ENCODE measurements at places on chromosomes 13 and 19. TPM values are rescaled to one million over a fixed set of nuclear protein-coding genes. Genes with fewer than 3 reads are reported as not detected.

DNA sequence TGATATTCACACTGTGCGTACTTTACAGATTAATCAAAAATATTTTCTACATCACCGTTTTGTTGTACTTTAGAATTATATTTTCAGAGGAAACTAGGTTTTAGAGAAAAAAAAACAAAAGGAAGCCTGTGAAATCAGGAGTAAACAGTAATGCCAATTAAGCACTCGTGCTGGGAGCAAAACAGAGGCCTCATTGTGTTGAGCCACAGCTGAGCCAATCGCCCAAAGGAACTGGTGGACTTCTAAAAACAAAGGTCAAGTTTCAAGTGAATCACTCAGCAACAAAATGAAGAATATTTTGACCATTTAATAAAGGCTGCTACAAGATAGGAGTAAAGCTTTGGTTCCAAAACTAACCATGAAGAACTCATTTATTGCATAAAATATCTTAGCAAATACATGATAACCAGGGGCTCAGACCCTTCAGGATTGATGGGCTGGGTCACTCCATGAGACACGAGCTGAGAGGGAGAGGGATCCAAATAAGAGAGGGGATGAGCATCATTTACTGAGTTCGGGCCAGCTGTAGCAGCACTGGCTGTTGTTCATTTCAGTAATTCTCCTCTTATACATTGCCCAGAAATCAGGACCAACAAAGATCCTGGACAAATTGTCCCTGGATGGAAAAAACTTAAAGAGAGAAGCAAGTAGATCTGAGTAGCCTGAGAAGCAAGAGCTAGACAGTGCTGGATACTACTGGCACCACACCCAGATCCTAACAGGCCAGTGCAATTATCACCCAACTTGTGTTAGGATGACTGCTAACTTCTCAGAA is 8.3 kb upstream of the NALCN start:
- no peaks in the 10 kb centered on the region for H3K4me1 ChIP-seq
- no peak overlapping the region for H3K4me3 ChIP-seq
- H3K27me3 ChIP-seq, result no peaks in the 10 kb centered on the region
- no peak overlapping the region for H3K27ac ChIP-seq

GRCh38 chr19:2113439-2114211 is 16.9 kb downstream of the IZUMO4 start:
- H3K4me1 ChIP-seq, result no peaks in the 10 kb centered on the region
- H3K36me3 ChIP-seq, result peaks cover 38% of the 10 kb centered on the region
- peak overlapping the region; percentile 33 for H3K27ac ChIP-seq
- H3K4me3 ChIP-seq, result peak overlapping the region; percentile 16
- H3K27me3 ChIP-seq, result peaks cover 13% of the 10 kb centered on the region
- DNase-seq, result no peak

DNA sequence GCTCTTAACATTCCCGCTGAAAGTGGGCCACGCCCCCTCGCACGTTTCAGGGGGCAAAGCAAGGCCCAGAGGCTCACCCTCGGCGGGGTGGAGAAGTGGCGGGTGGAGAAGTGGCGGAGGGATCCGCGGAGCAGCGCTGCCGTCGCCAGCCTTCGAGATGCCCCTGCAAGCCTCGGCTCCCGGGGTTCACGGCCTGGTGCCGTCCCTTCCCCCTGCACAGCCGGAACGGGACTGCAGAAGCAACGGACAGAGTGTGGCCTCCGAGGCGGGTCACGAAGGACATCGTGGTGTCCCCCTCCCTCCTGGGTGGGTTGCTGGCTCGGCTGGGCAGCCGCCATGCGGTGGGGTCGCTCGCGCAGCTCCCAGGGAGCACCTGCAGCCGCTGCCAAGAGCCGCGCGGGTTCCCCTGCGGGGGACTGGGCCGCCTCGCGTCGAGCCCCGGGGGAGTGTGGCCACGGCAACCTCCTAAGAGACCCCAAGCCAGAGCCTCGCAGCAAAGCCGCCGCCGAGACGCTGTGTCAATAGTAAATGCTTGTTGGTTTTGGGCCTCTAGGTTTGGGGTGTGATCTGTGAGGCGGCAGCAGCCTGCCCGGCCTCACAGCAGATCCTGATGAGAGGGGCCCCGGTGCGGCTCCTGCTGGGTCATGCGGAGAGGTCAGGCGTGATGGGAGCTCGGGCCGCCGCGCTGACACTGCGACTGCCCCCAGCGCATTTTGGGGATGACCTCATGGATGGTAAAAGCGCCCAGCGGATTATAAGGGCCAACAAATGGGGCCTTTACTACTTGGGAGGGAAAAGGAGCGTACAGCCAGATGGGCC is 5.5 kb downstream of the TPGS1 start:
- peaks cover 22% of the 10 kb centered on the region for H3K36me3 ChIP-seq
- no peak for DNase-seq
- H3K4me3 ChIP-seq, result no peak overlapping the region
- peaks cover 21% of the 10 kb centered on the region for H3K27me3 ChIP-seq
- H3K27ac ChIP-seq, result no peak overlapping the region
- peaks cover 24% of the 10 kb centered on the region for H3K4me1 ChIP-seq

DNA sequence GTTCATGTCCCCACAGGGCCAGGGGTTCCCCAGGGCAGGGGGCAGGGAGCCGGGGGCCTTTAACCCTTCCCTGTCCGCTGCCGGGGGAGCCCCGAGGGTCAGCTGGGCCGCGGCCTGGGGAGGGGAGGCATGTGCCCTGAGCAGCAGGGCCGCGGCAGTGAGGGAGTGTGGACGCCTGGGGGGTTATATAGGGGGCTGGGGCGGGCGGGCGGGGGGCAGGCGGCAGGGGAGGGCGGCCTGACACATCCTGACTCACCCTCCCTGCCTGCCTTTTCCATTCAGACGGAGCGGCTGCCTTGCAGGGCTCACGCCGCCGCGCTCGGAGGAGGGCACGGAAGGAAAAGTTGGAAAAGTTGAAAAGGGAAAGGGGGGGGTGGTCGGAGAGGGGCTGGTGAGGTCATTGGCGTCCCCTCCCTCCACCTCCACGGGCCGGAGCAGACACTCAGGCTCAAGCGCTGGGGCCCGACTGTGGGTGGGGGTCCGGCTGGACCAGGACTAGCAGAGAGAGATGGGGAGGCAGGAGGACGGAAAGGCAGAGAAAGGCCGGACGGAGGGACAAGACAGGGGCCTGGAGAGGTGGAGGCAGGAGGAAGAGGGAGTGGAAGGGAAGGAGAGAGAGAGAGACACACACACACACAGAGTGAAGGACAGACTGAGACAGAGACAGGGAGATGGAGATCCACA is at the start of gene IL11:
Gene IL11, minus strand, starts transcription at position 159 of the 684 bp plus-strand sequence. Its CDS starts 153 bp downstream, at position 6.
- peaks cover 23% of the 10 kb centered on the region for H3K27me3 ChIP-seq
- peaks cover 8% of the 10 kb centered on the region for H3K4me1 ChIP-seq
- peak within 1 kb of the TSS; percentile 69 for H3K4me3 ChIP-seq
- peak within 1 kb of the TSS; percentile 57 for H3K27ac ChIP-seq
- DNase-seq, result no peak
- no peaks in the 10 kb centered on the region for H3K36me3 ChIP-seq

GRCh38 chr13:74114641-74115040 is 19.6 kb downstream of the KLF12 start:
- peaks cover 13% of the 10 kb centered on the region for H3K36me3 ChIP-seq
- H3K4me1 ChIP-seq, result peaks cover 9% of the 10 kb centered on the region
- no peak overlapping the region for H3K27ac ChIP-seq
- no peak for DNase-seq
- H3K4me3 ChIP-seq, result no peak overlapping the region

- H3K4me3 ChIP-seq, result no peak overlapping the region
- H3K27ac ChIP-seq, result no peak overlapping the region
- no peaks in the 10 kb centered on the region for H3K27me3 ChIP-seq
- no peak for DNase-seq
These were observed 1315.4 kb downstream of the EFNB2 start for GRCh38 chr13:105220063-105220462.

- DNase-seq, result no peak
- peaks cover 8% of the 10 kb centered on the region for H3K27me3 ChIP-seq
- no peak overlapping the region for H3K27ac ChIP-seq
- no peak overlapping the region for H3K4me3 ChIP-seq
- no peaks in the 10 kb centered on the region for H3K36me3 ChIP-seq
These were observed 17.2 kb upstream of the ZBTB7A start for GRCh38 chr19:4083677-4084546.

DNA sequence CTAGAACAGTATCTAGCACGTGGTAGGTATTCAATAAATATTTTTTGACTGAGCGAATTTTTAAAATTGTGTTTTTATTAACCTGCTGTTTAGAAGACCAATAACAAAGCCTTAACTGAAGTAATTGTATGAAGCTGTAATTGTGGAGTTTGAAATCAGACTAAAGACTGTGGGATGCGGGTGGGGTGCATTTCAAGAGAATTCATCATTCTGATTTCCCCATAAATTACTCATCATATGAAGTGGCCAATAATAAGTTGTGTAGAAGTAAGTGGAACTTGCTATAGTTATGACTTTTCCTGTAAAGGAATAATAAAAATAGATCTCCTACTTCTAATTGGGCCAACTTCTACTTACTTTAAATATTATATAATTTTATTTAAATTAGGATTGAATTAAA is 449.3 kb downstream of the PCDH9 start:
- DNase-seq, result no peak
- H3K27me3 ChIP-seq, result peaks cover 2% of the 10 kb centered on the region
- H3K36me3 ChIP-seq, result no peaks in the 10 kb centered on the region
- H3K27ac ChIP-seq, result no peak overlapping the region

- H3K27ac ChIP-seq, result no peak overlapping the region
- DNase-seq, result peak; percentile 78
- H3K27me3 ChIP-seq, result peaks cover 30% of the 10 kb centered on the region
- H3K36me3 ChIP-seq, result peaks cover 14% of the 10 kb centered on the region
These were observed 5.7 kb downstream of the SHISA7 start for GRCh38 chr19:55437410-55437809.

- no peaks in the 10 kb centered on the region for H3K27me3 ChIP-seq
- DNase-seq, result no peak
- H3K4me3 ChIP-seq, result peak overlapping the region; percentile 76
- H3K36me3 ChIP-seq, result peaks cover 66% of the 10 kb centered on the region
These were observed 42.0 kb upstream of the SLC15A1 start for GRCh38 chr13:98794498-98794897.

DNA sequence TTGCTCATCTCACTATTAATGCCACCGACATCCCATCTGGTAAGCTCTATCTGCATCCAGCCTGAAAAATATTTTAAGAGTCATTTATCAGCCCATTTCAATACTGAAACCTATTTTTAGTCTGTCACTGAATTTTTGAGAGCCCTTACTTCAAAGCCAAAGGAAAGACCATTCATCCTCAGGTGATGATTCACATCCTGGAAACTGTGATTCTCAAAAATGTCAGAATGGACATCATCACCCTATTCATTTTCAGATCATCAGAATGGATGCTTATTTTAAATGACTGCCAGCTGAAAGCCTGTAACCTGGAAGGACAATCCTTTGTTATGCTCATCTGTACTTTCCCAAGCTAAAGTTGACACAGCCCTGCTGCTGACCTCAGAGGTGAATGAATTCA is 27.0 kb downstream of the TNFSF11 start:
- H3K4me3 ChIP-seq, result no peak overlapping the region
- H3K27ac ChIP-seq, result no peak overlapping the region
- H3K27me3 ChIP-seq, result no peaks in the 10 kb centered on the region
- H3K36me3 ChIP-seq, result no peaks in the 10 kb centered on the region
- peaks cover 5% of the 10 kb centered on the region for H3K4me1 ChIP-seq
- no peak for DNase-seq

DNA sequence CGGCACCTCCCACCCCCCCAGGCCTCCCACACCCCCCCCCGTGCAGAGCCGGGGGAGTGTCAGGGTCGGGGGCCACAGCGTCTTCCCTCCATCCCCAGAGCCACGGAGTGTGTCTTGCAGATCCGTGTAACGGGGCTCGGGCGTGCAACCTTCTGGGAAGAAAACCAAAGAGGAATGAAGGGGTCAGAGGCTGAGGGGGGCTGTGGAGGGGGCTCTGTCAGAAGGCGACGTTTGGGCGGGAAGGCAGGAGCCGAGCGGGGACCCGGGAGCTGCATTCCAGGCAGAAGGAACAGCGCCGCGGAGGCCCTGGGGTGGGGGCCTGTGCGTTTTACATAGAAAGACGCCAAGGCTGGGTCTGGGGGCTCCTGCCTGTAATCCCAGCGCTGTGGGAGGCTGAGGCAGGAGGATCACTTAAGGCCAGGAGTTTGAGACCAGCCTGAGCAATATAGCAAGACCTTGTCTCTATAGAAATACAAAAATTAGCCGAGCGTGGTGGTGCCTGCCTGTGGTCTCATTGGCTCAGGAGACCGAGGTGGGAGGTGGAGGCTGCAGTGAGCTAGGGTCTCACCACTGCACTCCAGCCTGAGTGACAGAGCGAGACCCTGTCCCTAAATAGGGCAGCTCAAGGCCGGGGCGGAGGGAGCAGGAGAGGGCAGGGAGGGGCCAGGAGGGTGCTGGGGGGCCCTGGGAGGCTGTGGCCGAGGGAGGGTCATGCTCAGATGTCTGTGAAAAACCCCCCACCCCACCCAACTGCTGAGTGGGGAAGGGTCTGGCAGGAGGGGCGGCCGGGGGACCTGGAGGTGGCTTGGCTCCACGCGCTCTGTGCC is 27.8 kb downstream of the ARID3A start:
- H3K4me1 ChIP-seq, result no peaks in the 10 kb centered on the region
- peak overlapping the region; percentile 56 for H3K4me3 ChIP-seq
- no peak for DNase-seq
- peaks cover 1% of the 10 kb centered on the region for H3K27me3 ChIP-seq
- no peak overlapping the region for H3K27ac ChIP-seq

DNA sequence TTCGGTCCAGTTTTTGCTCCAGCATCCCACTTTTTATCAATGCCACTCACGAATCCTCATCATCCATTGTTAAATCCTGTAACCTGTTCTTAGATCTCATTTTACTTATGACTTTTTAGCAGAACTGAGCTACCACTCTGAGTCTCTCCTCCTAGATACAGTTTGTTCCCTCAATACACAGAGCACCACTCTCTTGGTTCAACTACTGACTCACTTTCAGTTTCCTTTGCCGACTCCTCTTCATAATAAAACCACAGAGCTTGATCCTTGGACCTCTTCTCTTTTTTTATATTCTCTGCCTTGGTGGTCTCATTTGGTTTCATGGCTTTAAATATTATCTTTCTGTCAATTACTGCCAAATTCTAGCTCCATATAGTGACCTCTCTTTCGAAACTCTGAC is 150.3 kb downstream of the SLITRK5 start:
- DNase-seq, result no peak
- H3K4me3 ChIP-seq, result no peak overlapping the region
- no peaks in the 10 kb centered on the region for H3K4me1 ChIP-seq
- no peaks in the 10 kb centered on the region for H3K27me3 ChIP-seq
- no peaks in the 10 kb centered on the region for H3K36me3 ChIP-seq
- no peak overlapping the region for H3K27ac ChIP-seq

GRCh38 chr13:24005755-24006281 is 108.5 kb upstream of the C1QTNF9B start:
- H3K36me3 ChIP-seq, result no peaks in the 10 kb centered on the region
- H3K4me3 ChIP-seq, result no peak overlapping the region
- H3K4me1 ChIP-seq, result no peaks in the 10 kb centered on the region
- H3K27me3 ChIP-seq, result peaks cover 4% of the 10 kb centered on the region

GRCh38 chr19:38502410-38503076 is 69.1 kb downstream of the RYR1 start:
- no peak overlapping the region for H3K27ac ChIP-seq
- H3K4me3 ChIP-seq, result no peak overlapping the region
- DNase-seq, result no peak
- no peaks in the 10 kb centered on the region for H3K4me1 ChIP-seq
- H3K36me3 ChIP-seq, result peaks cover 7% of the 10 kb centered on the region
- peaks cover 14% of the 10 kb centered on the region for H3K27me3 ChIP-seq

Gene TTC9B
- 1.1 TPM for total RNA-seq

Gene PEAK3
- 0.97 TPM for total RNA-seq

Gene ALKBH6
- total RNA-seq, result 27.3 TPM

Gene PROZ
- total RNA-seq, result not detected

Gene OVOL3
- not detected for total RNA-seq

Gene OR7A5
- total RNA-seq, result not detected

Gene C13orf46
- 1.5 TPM for total RNA-seq

All from endothelial cell (in vitro differentiated cells).